ENCODE measurements at places on chromosomes 1 and 21.

- H3K4me3 ChIP-seq: no peak overlapping the region
- DNase-seq: no peak
- H3K36me3 ChIP-seq: no peaks in the 10 kb centered on the region
- H3K4me1 ChIP-seq: no peaks in the 10 kb centered on the region
Measured at GRCh38 chr1:78892260-78892840, 114.2 kb downstream of the ADGRL4 start.

DNA sequence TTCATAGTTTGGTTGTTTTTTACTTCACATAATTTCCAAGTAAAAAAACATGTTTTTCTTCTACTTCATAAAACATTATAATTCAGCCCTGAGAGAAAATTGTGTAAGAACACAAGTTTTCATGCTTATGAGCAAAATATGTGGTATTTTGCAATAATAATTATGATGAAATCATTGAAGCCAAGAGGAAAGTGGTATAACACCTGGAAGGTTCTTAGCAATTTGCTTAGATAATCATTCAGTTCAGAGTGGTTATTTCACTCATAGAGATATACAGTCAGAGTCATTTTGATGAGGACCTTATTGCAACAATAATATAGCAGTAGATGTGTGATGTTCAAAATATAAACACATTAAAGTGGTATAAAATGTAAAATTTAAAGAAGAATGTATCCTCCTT, 94.5 kb downstream of the PLPPR4 start:
- H3K27ac ChIP-seq: no peak overlapping the region
- no peaks in the 10 kb centered on the region for H3K4me1 ChIP-seq
- DNase-seq: no peak
- no peak overlapping the region for H3K4me3 ChIP-seq
- H3K27me3 ChIP-seq: peaks cover 15% of the 10 kb centered on the region

GRCh38 chr21:46456750-46457149, 1.9 kb upstream of the DIP2A start:
- peaks cover 34% of the 10 kb centered on the region for H3K4me1 ChIP-seq
- no peak overlapping the region for H3K27ac ChIP-seq
- DNase-seq: no peak
- no peaks in the 10 kb centered on the region for H3K27me3 ChIP-seq

GRCh38 chr1:66434096-66434495, 99.9 kb upstream of the SGIP1 start:
- no peak for DNase-seq
- H3K4me1 ChIP-seq: no peaks in the 10 kb centered on the region
- H3K27ac ChIP-seq: no peak overlapping the region
- H3K4me3 ChIP-seq: no peak overlapping the region
- peaks cover 5% of the 10 kb centered on the region for H3K36me3 ChIP-seq

- no peak overlapping the region for H3K4me3 ChIP-seq
- H3K27ac ChIP-seq: no peak overlapping the region
- peaks cover 49% of the 10 kb centered on the region for H3K4me1 ChIP-seq
- DNase-seq: no peak
- H3K27me3 ChIP-seq: peaks cover 4% of the 10 kb centered on the region
Measured at GRCh38 chr21:41876396-41876795, 2.7 kb downstream of the PRDM15 start.
